ENCODE measurements at places on chromosomes 5 and 9. TPM values are rescaled to one million over a fixed set of nuclear protein-coding genes. Genes with fewer than 3 reads are reported as not detected.

DNA sequence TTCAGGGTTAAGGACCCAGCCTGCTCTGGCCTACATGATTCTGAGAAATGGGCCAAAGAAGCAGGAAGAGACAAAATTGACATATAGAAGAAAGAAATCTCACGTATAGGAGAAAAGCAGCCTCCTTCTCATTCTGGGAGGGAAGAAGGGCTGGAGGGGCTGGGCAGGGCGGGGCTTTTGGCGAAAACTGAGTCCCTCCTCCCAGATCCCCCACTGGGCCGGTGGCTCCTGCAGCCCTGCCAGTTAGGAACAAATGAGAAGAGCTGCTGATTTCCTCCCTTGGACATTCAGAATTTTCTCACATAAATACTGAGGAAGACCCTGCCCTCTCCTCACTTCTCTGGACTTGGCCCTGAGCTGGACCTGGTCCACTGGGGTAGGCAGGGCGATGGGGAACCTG, at the start of gene WNT8A:
Gene WNT8A (plus strand): TSS at position 332 of the 400 bp plus-strand sequence. CDS start 95 bp downstream, outside the sequence.
- ATAC-seq = no peak

DNA sequence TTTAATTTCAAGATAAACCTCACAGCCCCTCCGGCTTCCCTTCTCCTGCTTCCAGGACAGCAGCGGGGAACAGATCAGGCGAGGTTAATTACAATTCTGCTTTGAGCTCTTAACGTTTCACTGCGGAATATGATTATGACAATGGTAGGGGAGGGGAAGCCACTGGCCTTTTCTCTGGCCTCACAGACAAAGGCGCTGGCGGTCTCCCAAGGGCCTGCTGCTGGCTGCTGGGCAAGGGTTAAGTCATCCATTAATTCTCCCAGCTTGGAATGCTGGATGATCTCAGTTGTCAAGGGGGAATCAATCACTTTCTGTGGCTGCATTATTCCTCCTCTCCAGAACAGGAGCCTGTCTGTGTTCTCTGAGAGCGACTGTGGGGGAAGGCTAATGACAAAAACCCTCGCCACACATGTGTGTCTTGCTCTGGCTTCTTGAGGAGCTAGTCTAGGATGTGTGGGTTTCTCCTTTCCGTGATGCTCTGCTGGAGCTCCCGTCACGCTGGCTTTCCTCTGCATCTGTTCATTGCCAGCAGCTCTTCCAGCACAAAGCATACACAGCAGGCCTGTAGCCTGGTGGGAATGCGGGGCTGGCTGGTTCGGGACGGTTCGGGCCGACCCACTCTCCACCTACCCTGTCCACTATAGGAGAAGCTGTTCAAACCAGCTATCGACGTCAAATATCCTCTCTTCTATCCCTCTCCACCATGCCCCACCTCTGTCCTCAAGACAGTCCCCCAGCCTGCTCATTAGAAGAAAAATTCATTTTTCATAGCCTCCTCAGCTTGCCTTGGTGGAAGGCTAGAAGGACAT, 82.8 kb downstream of the DCP2 start:
- ATAC-seq = no peak

GRCh38 chr5:143471041-143471509, 67.6 kb upstream of the NR3C1 start:
- ATAC-seq = peak; percentile 43

DNA sequence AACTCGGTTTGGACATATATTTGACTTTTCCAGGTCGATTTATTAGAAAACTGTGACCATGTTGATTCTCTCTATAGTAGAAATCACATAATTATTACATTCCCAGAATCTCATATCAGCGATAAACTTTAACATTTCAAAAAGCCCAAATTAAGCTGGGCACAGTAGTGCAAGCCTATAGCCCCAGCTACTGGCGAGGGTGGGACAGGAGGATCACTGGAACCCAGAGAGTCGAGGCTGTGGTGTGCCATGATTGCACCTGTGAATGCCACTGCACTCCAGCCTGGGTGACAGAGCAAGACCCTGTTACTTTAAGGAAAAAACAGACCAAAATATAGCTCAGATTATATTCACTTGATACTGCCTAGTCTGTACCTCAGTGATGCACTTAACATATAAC, 128.9 kb downstream of the CPLANE1 start:
- no peak for ATAC-seq

GRCh38 chr5:16489322-16489791, 23.8 kb upstream of the ZNF622 start:
- peak; percentile 65 for ATAC-seq

- ATAC-seq = no peak
Measured at GRCh38 chr5:981456-981855, 27.1 kb upstream of the NKD2 start.

DNA sequence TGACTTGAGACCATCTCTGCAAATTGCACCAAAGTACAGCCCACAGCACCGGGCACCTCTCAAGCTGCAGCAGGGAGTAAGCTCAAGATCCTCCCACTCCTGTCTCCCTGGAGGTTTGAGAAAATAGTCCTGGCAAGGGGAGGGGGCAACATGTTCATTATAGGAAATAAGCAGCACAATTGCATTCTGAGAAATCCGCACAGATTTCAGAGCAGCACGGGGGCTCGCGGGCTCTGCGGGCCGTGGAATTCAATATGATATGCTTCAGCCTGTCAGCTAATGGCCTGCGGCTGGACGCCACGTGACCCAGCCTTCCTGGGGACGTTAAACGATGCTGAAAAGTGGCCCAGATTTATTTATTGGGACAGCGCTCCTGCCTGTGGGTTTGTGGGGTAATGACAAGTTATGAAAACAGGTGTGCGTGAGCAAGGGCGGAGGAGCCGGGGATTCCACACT, 156.4 kb downstream of the DAB2IP start:
- ATAC-seq = no peak

DNA sequence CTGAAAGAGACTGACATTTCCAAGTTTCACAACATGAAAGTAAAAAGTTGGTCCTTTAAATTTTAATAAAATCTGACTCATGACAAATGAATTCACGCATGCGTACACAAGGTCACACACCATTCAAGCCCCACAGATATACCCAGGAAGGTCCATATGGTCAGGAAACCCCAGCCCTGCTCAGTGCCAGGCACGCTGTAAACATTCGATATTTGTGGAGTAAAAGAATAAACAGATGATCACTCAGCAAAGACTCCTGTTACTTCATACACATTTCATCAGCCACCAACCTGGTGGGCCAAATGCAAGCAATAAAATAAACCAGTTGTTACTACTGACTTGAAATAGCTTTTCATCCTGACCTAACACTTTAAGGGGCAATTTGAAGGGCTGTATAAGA, 158.0 kb upstream of the RETREG1 start:
- no peak for ATAC-seq

- no peak for ATAC-seq
Measured at GRCh38 chr5:31753700-31754357, 114.9 kb downstream of the PDZD2 start.

DNA sequence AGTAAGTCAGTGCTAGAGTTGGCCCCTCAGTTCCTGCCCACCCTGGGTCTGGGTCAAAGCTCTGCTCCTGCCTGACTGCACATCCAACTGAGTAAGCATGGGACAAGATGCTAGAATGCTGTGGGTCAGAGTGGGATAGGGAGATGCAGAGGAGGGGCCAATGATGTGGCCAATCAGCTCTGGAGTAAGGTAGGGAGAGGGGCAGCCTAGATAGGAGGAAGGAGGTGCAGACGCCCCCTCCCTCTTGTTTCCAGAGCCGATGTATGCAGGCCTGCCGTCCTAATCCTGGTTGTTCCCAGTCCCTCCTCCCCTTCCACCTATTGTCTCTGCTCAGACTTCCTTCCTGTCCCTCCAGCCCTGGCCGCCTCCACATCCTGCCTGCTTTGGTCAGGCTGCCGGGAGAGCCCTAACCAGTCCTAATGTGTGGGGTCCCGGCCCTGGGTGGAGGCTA, 1.3 kb downstream of the ARAP3 start:
- peak; percentile 38 for ATAC-seq

GRCh38 chr5:179307931-179308471, 37.3 kb downstream of the ADAMTS2 start:
- no peak for ATAC-seq

DNA sequence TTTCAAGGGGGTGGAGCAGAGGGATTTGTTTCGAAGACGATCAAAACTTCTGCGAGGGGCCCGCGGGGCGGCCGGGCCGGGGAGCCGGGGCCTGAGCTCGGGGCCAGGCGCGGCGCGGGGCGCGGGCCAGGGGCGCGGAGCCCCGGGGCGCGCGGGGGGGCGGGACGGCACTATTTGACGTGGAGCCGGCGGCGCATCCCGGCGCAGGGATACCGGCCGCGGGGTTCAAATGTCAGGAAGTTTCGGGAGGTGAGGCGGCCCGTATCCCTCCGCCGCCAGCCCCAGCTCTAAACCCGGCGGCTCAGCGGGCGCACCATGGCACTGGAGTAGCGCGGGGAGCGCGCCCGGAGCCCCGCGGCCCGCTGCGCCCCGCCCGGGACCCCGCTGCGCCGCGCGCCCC, at the start of gene LMX1B:
Gene LMX1B (plus strand): TSS at position 278 of the 400 bp plus-strand sequence. CDS start 522 bp downstream, outside the sequence.
- ATAC-seq = no peak

- ATAC-seq = no peak
Measured at GRCh38 chr9:69465473-69465872, 140.5 kb downstream of the ENTREP1 start.

GRCh38 chr9:3750321-3750720, 224.5 kb upstream of the RFX3 start:
- ATAC-seq = no peak

- no peak for ATAC-seq
Measured at GRCh38 chr5:151151263-151151660, 6.3 kb downstream of the ANXA6 start.

DNA sequence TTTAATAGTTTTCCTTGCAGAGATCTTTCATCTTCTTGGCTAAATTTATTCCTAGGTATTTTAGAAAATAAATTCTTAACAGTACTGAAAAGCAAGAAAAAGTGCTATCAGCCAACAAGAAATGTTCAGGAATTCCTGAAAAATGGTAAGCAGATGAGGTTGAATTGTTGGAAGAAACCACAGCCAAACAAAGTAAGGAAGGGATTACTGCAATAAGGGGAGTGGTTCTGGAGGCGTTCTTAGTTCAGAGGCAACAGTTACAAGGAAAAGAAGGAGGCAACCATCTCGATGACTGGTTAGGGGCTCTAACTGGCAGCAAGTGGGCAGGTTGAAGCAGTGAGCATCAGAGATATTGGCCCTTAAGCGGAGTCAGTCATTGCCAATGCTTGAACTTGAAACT, 12.8 kb upstream of the OR13J1 start:
- ATAC-seq = no peak

MAMDC4 gene
- 1.3 TPM for total RNA-seq

SLC6A7 gene
- not detected for total RNA-seq

SPATA31A6 gene
- total RNA-seq = not detected

AQP7 gene
- total RNA-seq = 1.7 TPM

OBP2B gene
- total RNA-seq = not detected

STKLD1 gene
- total RNA-seq = 0.40 TPM

FREM1 gene
- total RNA-seq = 0.20 TPM

PCDHAC2 gene
- 0.24 TPM for total RNA-seq
